ENCODE measurements at places on chromosomes 16 and 17.
A peak's percentile ranks its signal among the peaks of the same experiment; 100 is the strongest.

DNA sequence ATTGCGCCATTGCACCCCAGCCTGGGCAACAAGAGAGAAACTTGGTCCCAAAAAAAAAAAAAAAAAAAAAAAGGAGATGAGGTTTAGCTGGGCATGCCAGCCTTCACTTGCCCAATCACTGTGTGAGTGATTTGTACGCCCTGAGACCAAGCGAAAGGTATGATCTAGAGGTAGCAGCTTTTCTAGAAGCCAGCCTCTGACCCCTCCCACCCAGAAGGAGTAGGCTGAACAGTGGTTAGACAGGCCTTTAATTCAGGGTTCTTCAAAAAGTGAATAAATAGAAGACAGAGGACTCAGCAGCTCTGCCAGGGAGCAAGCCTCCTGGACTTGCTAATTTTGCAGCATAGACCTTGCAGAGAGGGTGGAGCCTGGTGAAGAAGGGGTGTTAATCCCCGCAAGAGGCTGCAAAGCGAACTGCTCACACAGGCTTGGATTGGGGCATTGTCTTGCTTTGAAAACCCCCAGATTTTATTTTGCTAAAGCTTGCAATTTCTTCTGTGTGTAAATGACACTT, 7.1 kb upstream of the CYTH1 start:
- peaks cover 7% of the 10 kb centered on the region for H3K36me3 ChIP-seq
- no peaks in the 10 kb centered on the region for H3K27me3 ChIP-seq
- no peak overlapping the region for H3K27ac ChIP-seq
- peaks cover 22% of the 10 kb centered on the region for H3K4me1 ChIP-seq
- no peak overlapping the region for H3K4me3 ChIP-seq

DNA sequence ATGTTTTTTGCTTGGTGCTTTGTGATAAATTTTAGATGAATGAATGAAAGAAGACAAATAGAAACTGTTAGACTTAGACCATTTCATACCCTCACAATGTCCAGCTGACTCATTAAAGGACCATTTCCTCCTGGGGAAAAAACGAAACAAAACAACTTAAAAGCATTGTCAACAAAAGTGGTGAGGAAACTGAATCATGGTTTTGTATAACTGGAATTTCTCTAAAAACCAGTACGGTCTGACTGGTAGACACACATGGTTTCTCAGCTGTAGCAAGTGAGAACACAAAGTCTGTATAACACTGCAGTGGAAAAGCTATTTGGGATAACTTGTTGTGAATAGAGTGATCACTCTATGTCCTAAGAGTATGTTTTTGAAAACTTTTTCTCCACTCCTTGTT, 5.3 kb upstream of the DDX52 start:
- no peak overlapping the region for H3K27ac ChIP-seq
- peak; percentile 87 for DNase-seq
- peaks cover 18% of the 10 kb centered on the region for H3K4me1 ChIP-seq

- peak overlapping the region; percentile 86 for H3K4me3 ChIP-seq
- no peaks in the 10 kb centered on the region for H3K36me3 ChIP-seq
- peaks cover 22% of the 10 kb centered on the region for H3K4me1 ChIP-seq
- DNase-seq: peak; percentile 97
Observed at GRCh38 chr17:15947271-15947670, 2.3 kb downstream of the ADORA2B start.

DNA sequence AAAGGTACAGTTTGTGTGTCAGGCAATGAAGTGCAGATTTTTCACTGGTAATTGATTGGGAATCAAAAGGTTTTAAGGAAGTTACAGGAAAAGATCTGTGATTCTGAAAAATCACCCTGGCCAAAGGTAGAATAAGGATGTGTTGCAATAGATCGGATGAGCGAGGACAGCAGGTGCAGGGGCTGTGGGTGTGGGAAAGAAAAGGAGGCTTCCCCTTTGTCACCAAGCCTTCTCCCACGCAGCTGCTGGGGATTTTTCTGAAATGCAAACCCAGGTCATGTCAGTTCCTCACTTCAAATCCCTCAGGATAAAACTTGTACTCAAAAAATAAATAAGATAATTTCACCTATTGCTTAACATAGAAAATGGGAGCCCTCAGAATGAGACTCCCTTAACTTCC, 47.9 kb upstream of the ARHGAP17 start:
- H3K27me3 ChIP-seq: no peaks in the 10 kb centered on the region
- DNase-seq: no peak
- H3K4me1 ChIP-seq: peaks cover 26% of the 10 kb centered on the region
- no peaks in the 10 kb centered on the region for H3K36me3 ChIP-seq

DNA sequence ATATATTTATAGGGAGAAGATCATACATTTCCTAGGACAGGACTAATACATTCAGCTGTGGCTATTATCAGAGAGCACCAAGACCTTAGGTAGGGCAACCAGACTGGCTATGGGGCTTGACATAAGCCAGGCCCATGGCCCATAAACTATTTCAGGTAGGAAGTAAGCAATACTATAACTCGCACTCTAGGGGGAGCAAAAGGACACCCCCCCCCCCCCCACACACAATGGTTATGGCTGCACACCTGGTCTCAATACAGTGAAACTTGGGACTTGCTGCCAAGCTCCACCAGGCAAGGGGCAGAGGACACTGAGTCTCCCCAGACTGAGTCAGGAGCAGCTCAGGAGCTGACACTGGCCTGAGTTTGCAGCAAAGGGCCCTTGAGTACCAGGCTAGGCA, 348.9 kb upstream of the ASIC2 start:
- H3K4me3 ChIP-seq: no peak overlapping the region
- H3K27ac ChIP-seq: no peak overlapping the region
- H3K36me3 ChIP-seq: no peaks in the 10 kb centered on the region

GRCh38 chr17:50423553-50424159, 2.4 kb upstream of the ACSF2 start:
- DNase-seq: peak; percentile 98
- no peaks in the 10 kb centered on the region for H3K27me3 ChIP-seq
- H3K27ac ChIP-seq: peak overlapping the region; percentile 72
- H3K4me1 ChIP-seq: peaks cover 55% of the 10 kb centered on the region
- H3K4me3 ChIP-seq: no peak overlapping the region
- H3K36me3 ChIP-seq: no peaks in the 10 kb centered on the region

DNA sequence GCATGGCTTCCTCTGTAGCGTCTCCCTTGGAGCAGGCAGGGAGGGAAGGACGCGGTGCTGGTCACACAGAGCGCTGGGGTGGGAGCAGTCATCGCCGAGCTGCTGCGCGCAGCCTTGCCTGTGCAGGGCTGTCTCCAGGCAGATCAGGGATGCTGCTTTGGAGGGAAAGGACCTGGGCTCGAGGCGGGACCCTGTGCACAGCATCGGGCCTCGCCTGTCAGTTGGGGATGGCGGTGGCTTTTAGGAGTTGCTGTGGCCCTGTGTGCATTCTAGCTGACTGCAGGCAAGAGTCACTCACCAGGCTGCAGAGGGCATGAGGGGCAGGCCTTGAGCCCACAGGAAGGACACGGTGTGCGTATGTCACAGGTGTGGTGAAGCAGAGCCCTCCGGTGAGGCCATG, 10.1 kb downstream of the ACSF3 start:
- no peak overlapping the region for H3K4me3 ChIP-seq
- no peaks in the 10 kb centered on the region for H3K27me3 ChIP-seq
- no peaks in the 10 kb centered on the region for H3K4me1 ChIP-seq
- H3K27ac ChIP-seq: no peak overlapping the region
- peak; percentile 65 for DNase-seq

- H3K27me3 ChIP-seq: no peaks in the 10 kb centered on the region
- no peaks in the 10 kb centered on the region for H3K4me1 ChIP-seq
- no peak overlapping the region for H3K27ac ChIP-seq
- H3K36me3 ChIP-seq: peaks cover 90% of the 10 kb centered on the region
- no peak overlapping the region for H3K4me3 ChIP-seq
Observed at GRCh38 chr16:24966634-24967033, 48.5 kb downstream of the ARHGAP17 start.

GRCh38 chr16:22313876-22314470, 16.8 kb downstream of the POLR3E start:
- no peaks in the 10 kb centered on the region for H3K4me1 ChIP-seq
- no peak overlapping the region for H3K27ac ChIP-seq
- peaks cover 44% of the 10 kb centered on the region for H3K36me3 ChIP-seq
- no peak for DNase-seq
- H3K27me3 ChIP-seq: no peaks in the 10 kb centered on the region

DNA sequence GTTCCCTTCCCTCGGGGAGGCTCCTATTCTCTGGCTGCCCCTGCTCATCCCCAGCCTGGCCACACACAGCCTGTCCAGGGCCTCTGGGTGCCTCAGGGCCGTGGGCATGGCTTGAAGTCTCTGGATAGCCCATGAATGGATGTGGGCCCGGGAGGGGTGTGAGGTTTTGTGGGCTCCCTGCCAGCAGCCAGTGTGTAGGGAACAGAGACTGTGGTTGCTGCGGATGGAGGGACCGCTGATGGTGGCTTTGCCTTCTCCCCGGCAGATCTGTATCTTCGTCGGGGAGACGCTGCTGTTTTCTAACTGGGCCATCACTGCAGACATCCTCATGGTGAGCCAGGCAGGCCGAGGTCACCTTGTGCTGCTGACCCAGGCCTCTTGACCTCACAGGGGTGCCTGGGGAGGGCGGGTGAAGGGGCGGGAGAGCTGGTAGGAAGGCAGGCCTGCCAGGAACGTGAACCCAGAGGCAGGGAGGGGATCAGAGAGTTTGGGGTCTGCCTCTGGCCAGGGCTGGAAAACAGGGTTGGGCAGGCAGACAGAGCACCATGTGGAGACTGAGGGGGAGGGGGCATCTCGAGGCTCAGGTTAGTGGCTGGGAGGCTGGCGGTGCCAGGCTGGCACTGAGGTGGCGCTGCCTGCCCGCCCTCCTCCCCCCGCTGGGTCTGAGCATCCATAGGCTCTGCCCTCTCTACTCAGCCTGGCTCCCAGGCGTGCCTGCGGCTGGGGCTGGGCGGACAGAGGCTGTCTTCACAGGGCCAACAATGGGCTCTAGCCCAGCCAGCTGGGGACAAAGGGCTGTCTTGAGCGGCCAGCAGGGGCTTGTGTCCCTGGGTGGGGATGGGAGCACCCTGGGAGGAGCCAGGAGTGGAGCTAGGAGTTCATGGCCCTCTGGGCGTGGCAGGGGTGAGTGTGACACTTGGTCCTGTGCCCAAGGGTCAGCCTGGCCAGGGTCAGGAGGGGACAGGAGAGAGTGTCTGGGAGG, 21.4 kb downstream of the MYBBP1A start:
- H3K27me3 ChIP-seq: no peaks in the 10 kb centered on the region
- DNase-seq: no peak
- no peak overlapping the region for H3K27ac ChIP-seq
- no peaks in the 10 kb centered on the region for H3K4me1 ChIP-seq
- H3K4me3 ChIP-seq: no peak overlapping the region

DNA sequence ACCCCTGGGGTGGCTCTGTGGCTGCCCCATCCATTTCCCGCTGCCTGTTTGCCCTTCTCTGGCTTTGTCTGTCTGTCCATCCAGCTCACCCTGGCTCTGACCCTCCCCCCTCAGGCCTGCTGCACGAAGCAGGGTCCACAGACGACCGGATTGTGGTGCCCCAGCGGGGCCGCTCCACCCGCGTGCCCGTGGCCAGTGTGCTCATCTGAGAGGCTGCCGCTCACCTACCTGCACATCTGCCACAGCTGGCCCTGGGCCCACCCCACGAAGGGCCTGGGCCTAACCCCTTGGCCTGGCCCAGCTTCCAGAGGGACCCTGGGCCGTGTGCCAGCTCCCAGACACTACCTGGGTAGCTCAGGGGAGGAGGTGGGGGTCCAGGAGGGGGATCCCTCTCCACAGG, 761 bp upstream of the LAT start:
- no peak overlapping the region for H3K27ac ChIP-seq
- H3K4me3 ChIP-seq: no peak overlapping the region
- H3K4me1 ChIP-seq: no peaks in the 10 kb centered on the region
- peak; percentile 36 for DNase-seq

GRCh38 chr16:87563022-87563421, 39.3 kb upstream of the JPH3 start:
- DNase-seq: no peak
- H3K27ac ChIP-seq: no peak overlapping the region
- no peak overlapping the region for H3K4me3 ChIP-seq
- no peaks in the 10 kb centered on the region for H3K36me3 ChIP-seq
- no peaks in the 10 kb centered on the region for H3K4me1 ChIP-seq
- peaks cover 4% of the 10 kb centered on the region for H3K27me3 ChIP-seq

GRCh38 chr17:3962217-3962964, 1.8 kb downstream of the ATP2A3 start:
- DNase-seq: no peak
- no peak overlapping the region for H3K27ac ChIP-seq
- H3K4me1 ChIP-seq: peaks cover 4% of the 10 kb centered on the region
- H3K36me3 ChIP-seq: no peaks in the 10 kb centered on the region
- peaks cover 41% of the 10 kb centered on the region for H3K27me3 ChIP-seq
- H3K4me3 ChIP-seq: no peak overlapping the region

DNA sequence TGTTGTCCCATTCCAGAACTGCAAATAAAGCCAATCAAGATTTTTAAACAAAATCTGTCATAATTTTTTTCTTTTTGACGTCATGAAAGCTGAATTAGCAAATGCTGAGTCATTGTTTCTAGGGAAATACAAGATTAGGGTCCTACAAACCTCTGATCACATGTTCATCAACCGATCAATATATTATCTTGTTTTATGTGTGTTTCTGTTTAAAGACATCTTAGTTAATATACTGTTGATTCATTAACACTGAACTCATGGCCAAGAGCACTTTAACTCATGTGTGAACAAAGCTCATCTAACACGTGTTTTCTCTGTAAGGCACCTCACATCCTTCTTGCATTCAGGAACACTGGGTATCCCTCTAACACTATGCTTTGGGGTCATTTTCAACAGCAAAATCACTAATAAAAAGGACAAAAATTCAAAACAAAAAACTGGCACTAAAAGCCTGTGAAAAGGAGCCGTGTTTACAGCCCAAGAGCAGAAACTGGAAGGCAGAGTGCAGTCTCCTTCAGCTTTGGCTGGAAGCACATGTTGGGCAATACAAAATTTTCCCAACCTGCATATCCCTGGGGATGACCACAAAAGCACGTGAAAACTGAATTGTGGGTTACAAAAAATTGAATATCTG, 102.5 kb downstream of the PARN start:
- no peak overlapping the region for H3K4me3 ChIP-seq
- H3K36me3 ChIP-seq: no peaks in the 10 kb centered on the region
- peaks cover 22% of the 10 kb centered on the region for H3K4me1 ChIP-seq
- H3K27ac ChIP-seq: peak overlapping the region; percentile 75

- no peak for DNase-seq
- H3K36me3 ChIP-seq: no peaks in the 10 kb centered on the region
- H3K27me3 ChIP-seq: no peaks in the 10 kb centered on the region
- H3K4me3 ChIP-seq: no peak overlapping the region
- H3K27ac ChIP-seq: no peak overlapping the region
Observed at GRCh38 chr16:73743665-73744496, 552.7 kb upstream of the PSMD7 start.

- H3K36me3 ChIP-seq: no peaks in the 10 kb centered on the region
- no peak for DNase-seq
- no peak overlapping the region for H3K27ac ChIP-seq
- peaks cover 2% of the 10 kb centered on the region for H3K27me3 ChIP-seq
- H3K4me1 ChIP-seq: no peaks in the 10 kb centered on the region
Observed at GRCh38 chr17:65609749-65610148, 48.3 kb upstream of the AXIN2 start.

GRCh38 chr17:80017226-80018010, 18.3 kb downstream of the TBC1D16 start:
- peaks cover 7% of the 10 kb centered on the region for H3K36me3 ChIP-seq
- H3K4me1 ChIP-seq: no peaks in the 10 kb centered on the region
